ENCODE measurements at places on chromosomes 1 and 21.

- no peak for DNase-seq
These were observed 33.3 kb downstream of the HSPG2 start for GRCh38 chr1:21903638-21904453.

- DNase-seq = no peak
These were observed 50.4 kb downstream of the MDM4 start for GRCh38 chr1:204566583-204566955.

GRCh38 chr1:230061801-230062200, 5.2 kb upstream of the GALNT2 start:
- DNase-seq = no peak

- no peak for DNase-seq
These were observed 355.6 kb upstream of the ST6GALNAC5 start for GRCh38 chr1:76511558-76512179.

- no peak for DNase-seq
These were observed 3.7 kb downstream of the SLC19A1 start for GRCh38 chr21:45538381-45539045.

GRCh38 chr1:234631721-234632125, 21.7 kb upstream of the IRF2BP2 start:
- no peak for DNase-seq

DNA sequence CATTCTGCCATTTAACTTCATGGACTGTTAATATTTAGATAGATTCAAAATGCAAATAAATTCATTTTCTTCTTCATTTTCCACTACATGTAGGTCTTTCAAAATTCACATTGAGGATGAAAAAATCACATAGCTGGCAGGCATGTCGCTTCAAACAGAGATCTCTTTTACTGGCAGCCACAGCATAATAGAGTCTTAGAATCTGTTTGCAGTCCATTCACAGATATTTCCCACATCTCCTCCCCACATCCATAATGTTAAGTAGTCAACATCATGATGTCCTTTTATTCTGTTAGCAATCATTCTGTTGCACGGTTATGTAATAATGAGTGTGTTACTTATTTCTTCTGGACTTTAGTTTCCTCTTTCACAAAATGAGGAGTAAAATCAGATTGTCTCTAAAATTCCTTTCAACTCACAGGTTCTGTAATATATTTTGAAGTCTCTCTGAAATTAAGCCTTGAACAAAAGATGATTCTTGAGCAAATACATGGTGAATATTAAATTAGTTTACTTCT, 257.5 kb upstream of the SNX7 start:
- DNase-seq = no peak

GRCh38 chr1:153614189-153614900, 1.4 kb upstream of the S100A16 start:
- no peak for DNase-seq

DNA sequence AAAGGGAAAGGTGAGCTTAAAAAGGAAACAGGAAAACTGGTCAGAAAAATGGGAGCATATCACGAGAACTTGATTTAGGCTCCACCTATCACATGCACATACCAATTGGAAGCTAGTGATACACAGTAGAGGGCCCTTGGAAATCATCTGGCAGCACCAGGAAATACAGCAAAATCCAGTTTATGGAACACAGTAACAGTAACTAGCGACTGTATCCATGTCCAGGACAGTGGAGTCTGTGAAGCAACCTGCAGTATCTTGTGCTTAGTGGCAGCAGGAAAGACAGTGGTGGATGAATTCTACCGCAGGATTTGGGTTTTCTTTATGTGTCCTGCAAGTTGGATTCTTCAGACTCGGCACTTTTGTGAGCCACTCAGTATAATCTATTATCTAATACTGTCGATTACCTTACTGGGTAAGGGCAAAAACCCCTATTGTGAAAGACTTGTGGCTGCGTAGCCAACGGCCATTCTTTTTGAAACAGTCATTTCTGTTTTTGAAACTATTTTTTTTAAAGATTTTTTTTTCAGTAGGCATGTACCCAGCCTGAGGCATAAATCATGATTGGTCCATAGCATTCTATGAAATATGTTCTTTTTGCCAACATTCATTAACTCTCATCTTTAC, 1.6 kb upstream of the KDM4A start:
- DNase-seq = no peak

DNA sequence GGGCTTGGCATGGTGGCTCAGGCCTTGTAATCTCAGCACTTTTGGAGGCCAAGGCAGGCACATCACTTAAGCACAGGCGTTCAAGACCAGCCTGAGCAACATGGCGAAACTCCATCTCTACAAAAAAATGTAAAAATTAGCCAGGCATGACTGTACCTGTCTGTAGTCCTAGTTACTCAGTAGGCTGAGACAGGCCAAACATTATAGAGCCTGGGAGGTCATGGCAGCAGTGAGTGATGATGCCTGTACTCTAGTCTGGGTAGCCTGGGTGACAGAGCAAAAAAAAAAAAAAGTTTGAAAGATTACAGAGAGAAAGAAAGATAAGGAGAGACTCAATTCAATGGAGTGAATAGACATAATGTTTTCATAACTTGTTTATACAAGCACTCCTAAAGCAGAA, 556.5 kb upstream of the BRINP3 start:
- no peak for DNase-seq

DNA sequence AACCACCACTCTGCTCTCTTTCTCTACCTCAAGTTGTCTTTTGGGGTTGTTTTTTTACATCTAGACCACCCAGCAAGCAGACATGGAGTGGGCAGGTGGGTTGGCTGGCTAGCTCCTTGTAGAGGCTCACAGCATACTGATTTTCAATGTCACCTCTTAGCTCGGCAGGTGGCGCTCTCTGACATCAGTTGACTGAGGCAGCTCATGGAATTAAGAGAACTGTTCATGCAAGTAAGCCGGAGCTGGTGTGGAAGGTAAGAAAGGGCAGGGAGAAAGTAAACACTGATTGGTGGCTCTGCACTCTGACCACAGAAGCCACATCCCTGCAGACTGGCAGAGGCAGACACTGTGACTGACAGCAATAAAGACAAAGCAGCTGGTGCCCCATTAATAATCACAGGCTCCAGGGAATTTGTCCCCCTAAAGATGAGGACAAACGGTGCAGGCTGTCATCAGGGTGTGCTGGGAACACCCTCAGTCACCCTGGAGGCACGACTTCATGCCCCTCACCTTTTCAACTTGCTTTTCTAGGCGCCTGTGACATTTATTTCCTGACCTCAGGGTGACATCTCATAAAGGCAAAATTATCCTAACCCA, 226.8 kb downstream of the LMX1A start:
- DNase-seq = no peak

DNA sequence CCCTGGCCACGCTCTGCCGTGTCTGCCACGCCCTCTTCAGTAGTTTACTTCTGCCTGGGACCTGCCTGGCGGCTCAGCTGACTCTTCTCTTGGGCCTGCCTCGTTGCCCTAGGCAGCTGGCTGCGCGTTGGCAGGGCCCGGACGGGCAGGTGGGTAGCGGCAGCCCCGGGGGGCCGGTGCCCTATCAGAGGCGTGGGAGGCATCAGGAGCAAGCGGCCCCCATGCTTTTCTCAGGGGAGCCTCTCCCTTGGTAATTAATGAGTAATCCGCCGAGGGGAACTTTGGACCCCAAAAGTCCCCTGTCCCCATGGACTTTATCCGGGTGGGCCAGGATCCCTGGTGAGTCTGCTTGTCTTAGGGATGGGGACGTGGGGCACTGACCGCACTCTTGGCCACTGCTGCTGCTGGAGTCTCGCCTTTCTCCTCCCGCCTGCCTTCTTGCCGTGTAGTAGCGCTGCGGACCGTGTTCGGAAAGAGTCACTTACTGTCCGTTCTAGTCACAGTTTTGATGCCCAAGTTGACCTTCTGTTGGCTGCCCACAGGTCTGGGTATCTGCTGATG, 22.7 kb downstream of the SKI start:
- no peak for DNase-seq

DNA sequence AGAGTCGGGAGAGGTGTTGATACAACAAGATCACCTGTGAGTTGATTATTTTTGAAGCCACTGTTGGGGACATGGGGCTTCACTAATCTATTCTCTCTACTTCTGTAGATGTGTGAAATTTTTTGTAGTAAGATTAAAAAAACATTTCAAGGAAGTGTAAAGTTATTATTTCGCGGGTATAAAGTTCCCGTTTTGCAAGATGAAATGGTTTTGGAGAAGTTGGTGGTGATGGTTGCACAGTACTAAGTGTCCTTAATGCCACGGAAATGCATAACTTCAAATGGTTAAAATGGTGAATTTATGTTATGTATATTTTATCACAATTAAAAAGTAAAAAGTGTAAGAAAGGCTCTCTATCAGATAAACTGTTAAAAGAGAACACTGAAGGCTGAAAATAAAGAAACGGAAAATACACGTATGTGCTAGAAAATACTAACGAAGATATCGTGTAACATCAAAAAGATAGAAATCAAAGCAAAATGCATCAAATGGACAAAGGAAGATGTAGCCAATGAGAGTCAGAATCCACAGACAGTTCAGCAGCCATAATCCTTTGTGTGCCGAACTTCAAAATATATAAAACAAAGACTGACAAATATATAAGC, 2.9 kb upstream of the ITGB2 start:
- no peak for DNase-seq

DNA sequence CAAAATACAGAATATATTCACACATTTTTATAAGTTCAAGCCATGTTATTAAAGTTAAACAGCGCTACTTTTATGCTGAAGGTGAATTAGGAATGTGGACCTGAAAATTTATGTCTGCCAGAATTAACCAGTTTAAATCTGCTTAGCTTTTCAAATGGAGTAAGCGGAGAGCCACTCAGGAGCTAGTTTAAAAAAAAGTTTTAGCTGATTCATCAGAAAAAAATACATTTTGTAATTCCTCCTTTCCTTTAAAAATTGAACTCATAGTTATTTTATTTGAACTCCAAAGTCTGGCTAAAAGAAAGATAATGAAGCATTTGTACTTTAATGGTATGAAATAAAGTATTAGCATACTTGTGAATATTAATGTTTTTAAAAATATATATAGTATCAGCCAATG, 21.2 kb downstream of the C21orf91 start:
- DNase-seq = no peak
